Activated T-helper 1 cell treated with Interleukin-2 at 50 U/mL for 16 hours (primary cell): ENCODE measurements at places on chromosomes 5 and 9.

GRCh38 chr5:166382031-166382430, 1909.4 kb upstream of the WWC1 start:
- DNase-seq: no peak

DNA sequence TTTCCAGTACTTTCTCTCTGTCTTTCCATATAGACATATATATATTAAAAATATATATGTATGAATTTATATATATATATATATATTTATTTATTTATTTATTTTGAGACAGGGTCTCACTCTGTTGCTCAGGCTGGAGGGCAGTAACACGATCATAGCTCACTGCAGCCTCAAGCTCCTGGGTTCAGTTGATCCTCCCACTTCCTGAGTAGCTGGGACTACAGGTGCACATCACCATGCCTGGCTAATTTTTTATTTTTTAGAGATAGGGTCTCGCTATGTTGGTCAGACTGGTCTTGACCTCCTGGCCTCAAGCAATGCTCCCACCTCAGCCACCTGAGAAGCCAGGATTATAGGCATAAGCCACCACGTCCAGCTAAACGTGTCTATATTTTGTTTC, 210.1 kb downstream of the CD180 start:
- no peak for DNase-seq

DNA sequence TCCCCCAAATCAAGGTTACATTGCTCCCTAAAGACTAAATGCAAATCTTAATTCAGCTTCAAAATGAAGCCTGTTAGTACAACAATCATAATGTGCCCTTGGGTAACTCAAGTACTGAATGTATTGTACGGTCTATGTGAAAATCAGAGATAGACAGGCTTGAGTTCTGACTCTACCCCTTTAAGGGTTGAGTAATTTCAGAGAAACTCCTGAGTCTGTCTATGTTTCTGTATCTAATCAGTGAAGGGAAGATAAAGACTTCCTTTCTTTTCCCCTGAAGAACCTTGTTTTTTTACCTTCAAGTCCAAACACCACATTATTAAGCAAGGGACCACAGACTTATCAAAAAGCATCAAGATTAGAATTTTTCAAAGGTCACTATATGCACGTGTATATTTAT, 108.2 kb downstream of the MPDZ start:
- no peak for DNase-seq

DNA sequence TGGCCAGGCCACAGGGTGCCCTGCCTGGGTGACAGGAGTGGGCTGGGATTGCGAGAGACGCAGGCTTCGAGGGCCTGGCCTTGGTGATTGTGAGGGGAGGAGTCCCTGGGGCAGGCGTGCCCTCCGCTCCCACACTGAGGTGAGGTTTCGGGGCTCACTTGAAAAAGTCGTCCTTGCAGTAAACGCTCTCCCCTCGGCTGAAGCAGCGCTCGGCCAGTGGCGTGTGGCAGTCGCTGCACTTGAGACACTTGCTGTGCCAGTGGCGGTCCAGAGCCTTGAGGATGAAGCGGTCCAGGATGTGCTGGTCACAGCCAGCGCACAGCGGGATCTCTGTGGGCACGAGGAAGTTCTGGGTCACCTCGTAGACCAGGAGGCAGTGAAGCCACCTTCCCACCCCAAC, 4.5 kb downstream of the LHX3 start:
- no peak for DNase-seq

DNA sequence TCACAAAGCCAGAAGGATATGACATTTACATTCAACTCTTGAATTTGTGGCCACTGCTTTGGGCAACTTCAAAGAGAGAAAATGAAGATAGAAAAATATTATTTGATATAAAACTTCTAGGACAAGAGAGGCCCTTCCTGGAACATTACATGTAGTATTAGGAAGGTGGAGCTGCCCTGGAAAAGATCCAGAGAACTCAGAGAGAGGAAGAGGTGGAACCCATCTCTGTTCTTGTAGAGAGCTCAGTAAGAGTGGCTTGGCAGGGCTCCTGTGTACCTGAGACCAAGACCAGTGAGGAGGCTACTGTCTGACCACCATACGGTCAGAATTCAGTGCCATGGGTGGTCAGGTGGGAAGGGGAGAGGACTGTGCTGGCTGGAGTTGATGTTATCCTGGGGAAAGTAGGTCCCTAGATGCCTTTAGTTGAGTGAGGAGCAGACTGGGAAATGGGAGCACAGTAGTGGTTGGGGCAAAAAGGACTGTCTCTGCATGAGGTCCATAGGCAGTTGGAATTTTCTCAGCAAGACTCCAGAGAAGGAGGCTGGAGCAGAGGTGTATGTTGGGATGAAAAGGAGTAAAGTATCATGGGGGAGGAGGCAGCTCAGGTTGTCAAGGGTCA, 7.6 kb downstream of the TGFBI start:
- DNase-seq: no peak

GRCh38 chr9:91089405-91090129, 272.2 kb downstream of the AUH start:
- no peak for DNase-seq

GRCh38 chr9:135959814-135960213, 1.4 kb downstream of the UBAC1 start:
- no peak for DNase-seq

GRCh38 chr5:59704936-59705335, 188.6 kb downstream of the PDE4D start:
- DNase-seq: no peak

DNA sequence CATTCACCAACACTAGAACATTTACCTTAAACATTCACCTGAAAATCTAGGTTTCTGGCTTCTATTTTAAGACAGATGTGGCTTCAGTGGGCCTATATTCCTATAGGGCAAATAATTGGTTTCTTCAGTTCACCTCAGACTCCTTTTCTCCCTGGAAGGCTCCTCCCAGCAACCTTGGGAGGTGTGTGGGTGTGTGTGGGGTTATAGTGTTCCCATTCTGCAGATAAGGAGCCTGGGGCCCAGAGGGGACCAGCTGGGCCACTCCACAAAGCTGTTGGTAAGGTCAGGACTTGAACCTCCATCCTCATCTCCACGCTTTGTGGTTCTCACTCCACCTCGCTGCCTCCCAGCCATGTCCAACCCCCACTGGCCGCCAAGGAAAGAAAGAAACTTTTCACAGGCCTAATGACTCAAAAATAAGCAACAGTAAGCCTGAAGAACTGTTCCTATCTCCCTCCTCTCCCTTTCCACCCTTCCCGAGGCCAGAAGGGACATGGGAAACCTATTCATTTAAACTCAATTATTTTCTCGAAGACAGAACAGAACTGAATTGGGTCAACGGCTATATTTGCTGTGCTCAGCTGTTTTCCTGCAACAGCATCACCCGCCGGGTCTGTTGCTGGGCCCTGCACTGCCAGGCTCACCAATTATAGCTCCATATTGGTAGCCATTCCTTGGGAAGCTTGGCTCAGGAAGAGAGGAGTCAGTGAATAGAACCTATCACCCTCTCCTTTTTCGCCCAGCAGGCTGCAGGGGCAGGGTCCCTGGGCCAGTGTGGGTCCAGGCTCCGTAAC, 78.5 kb downstream of the DAB2IP start:
- no peak for DNase-seq

DNA sequence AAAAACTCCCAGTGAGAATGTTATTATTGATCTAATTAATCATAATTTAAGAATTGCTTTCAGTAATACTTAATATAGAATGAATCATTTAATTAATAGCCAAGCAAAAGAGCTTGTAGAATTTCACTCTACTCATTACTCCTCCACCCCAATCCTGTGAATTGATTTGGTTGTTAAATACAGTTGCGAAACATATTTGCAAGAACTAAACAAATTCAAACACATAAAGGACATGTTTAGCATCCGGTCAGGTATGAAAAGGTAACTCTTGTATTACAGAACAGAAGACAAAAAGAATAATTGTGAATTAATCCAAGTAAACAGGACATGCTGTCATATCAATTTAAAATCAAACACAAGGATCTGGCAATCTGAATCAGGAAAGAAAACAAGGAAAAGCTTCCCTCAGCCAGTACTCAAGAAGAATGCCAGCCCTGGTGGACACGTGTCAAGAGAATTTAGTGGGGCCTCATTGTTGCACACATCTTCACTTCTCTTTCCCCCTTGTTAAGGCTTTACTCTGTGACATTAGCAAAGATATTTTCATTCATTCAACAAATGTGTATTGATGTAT, 89.4 kb upstream of the SLC12A2 start:
- no peak for DNase-seq

- DNase-seq: no peak
Measured at GRCh38 chr9:106918825-106919509, 56.0 kb downstream of the ZNF462 start.

DNA sequence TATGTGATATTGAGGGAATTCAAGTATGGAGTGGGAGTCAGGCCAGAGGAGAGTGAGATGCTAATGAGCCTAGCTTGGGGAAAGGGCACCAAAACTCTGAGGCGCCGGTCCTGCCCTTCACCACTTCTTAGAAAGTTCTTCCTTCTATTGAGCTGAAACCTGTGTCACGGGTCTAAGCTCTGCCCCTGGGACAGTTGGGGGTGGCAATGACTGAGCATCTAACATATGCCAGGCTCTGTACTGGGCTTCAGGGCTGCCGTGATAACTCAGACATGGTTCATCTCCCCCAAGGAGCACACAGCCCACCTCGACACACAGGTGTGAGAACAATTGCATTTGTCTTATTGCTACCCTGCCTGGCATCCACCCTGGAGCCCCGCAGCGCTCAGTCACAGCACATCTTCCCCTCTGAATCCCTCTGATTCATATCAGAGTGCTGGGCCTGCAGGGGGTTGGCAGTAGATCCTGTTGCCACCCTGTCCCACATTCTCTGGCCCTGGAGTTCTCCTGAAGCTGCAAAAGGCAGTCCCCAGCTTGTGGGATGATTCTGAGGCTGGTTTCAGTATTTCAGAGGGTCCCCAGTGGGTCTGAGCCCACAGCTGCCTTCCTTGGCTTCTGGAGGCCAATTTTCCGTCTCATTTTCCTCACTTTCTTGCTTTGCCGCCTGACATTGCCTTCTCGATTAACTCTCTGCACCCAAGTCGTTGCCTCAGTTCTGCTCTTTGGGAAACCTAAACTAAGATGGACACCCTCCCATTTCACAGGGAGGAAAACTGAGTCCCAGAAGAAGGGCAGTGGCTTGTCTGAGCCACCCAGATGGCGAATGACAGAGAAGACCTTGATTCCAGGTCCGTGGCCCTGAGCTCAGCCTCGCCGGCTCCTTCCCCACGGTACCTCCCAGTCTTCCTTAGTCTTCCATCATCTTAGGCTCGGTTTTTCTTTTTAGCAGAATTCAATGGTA, 42.5 kb downstream of the ALG2 start:
- DNase-seq: no peak

- no peak for DNase-seq
Measured at GRCh38 chr5:3943859-3944258, 348.2 kb downstream of the IRX1 start.

DNA sequence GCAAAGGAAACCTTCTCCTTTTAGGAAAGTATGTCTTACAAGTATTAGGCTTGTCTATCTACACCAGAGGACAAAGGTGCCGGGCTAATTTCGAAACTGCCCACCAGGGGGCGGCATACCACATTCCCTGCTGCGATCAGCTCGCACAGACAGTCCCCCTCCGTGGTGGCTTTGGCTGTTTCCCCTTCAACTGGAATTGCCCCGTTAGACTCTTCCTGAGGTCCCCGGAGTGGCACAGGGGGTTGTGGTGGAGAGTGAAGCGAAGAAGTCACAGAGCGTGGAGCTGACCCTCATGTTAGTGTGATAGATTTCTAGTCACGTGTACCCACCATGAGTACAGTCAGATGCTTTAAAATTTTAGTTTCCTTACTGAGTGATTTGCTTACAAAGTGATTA, 17.5 kb downstream of the PTTG1 start:
- peak; percentile 77 for DNase-seq

DNA sequence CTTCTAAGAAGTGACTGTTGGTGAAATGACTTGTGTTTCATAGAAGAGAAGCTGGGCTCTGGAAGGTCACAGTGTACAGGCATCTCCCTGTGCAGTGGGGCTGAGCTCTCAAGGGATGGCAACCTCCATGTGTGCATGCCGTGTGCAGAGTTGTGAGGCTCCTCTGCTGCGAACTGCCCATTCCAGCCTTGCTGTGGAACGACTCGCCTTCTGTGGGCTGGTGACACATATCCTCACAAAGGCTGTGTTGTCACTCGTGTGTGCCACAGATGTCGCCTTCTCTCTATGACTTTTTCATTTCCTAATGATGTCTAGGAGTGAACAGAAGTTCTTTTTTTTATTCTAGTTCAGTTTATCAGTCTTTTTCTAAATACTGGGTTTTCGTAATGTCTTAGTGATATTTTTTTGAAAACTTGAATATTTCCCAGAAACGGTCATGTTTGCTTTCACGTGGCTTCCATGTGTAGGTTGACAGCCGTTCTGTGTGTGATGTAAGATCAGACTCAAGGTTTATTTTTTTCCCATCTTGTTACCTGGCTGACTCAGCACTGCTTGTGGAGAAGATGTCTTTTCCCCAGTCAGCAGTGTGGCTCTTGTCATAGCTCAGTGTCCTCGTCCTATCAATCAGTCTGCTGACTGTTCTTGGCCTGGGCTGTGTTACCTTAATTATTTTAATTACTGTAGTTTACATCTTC, 57.3 kb upstream of the CACNA1B start:
- no peak for DNase-seq

GRCh38 chr9:3458806-3459475, 66.9 kb downstream of the RFX3 start:
- no peak for DNase-seq

DNA sequence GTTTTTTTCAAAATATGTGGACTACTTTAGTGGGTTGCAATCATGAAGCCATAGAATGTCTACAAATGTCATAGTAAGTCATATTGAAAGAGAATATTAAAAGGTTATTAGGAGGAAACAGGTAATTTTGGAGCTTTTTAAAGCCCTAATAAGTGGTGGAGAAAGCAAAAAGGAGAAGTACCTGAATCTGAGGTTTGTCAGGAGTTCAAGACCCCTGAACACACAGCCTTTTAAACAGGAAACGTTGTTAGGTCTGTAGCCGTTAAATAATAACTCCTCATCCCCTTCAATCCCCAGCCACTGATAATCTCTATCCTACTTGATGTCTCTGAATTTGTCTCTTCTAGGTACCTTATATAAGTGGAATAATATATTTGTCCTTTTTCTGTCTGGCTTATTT, 51.1 kb downstream of the SPEF2 start:
- no peak for DNase-seq

GRCh38 chr5:23579566-23579965, 72.2 kb downstream of the PRDM9 start:
- DNase-seq: no peak

DNA sequence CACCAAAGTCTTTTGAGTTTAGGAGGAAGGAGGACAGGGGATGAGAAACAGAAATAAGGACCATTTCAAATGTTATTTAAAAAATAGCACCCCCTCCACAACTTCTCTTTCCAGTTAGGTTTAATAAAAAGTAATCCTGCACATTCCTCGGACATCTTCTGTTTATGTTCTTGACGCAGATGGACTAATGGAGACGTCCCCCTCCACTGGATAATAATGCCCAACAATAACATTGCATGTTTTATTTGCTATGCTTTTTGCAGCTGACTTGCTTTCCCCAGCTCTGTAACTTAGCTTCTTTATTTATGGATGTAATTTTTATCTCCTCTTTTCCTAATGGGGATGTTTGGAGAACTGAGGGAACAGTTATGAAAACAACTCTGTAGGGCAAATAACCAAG, 89.5 kb downstream of the MAT2B start:
- DNase-seq: no peak

- no peak for DNase-seq
Measured at GRCh38 chr9:137255448-137256114, 454 bp downstream of the NELFB start.

GRCh38 chr9:113946496-113947115, 70.5 kb downstream of the ZNF618 start:
- DNase-seq: no peak
